Activated CD8-positive, alpha-beta memory T cell treated with anti-CD3 and anti-CD28 coated beads for 4 hours (primary cell): ENCODE measurements at places on chromosomes 4 and X.

DNA sequence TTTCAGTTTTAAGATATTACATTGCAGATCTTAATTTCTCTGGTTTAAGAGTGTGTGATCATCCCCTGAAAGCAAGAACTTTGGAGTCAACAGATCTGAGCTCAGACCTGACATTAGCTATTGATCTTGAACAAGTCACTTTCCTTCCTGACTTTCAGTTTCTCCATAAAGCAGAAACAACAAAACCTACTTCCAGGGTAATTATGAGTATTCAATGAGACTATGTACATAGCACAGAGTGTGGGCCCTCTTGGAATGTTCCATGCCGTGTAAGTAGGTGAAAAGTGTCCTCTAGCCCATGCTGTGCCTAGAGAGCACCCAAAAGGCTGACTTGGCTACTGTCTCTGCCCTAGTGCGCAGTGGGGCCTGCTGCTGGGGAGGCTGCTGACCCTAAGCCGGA, 188.0 kb upstream of the RPL34 start:
- DNase-seq: no peak

DNA sequence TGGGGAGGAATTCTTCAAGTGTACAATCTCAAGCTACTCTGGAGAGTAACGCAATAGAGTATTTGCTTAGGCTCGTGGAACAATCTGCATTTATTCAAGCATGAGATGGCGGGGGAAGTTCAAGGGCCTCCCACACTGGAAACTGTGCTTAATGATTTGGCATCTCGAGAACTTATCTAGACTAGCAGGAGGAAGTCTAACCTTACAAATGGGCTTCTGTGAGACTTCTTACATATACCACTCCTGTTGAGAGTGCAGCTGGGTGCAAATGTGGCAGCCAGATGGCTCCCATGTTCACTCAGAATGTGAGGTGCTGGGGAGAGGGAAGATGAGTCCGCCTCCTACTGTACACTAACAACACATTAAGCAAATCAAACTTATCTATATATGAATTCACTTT, 29.3 kb upstream of the PTPN13 start:
- DNase-seq: no peak

DNA sequence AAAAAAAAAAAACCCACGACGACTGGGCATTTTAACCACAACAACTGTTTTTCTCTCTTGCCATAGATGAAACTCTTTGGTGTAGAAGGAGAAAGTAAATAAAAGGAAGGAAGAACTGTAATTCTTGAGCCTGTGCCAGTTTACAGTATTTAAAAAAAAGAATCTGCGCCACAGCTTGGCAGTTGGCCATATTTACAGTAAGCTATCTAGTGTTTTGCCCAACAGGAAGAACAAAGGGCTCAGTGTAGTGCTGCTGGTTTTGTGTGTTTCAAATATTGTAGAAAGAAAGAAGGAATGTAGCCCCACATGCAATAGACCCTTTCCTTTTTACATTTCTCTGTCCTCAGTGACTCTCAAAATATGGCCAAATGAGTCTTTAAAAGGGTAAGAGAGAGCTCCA, 66.1 kb downstream of the NR3C2 start:
- no peak for DNase-seq

GRCh38 chr4:103207673-103208072, 9.5 kb upstream of the CENPE start:
- DNase-seq: no peak

- no peak for DNase-seq
Measured at GRCh38 chr4:126267689-126268088, 952.9 kb downstream of the FAT4 start.

DNA sequence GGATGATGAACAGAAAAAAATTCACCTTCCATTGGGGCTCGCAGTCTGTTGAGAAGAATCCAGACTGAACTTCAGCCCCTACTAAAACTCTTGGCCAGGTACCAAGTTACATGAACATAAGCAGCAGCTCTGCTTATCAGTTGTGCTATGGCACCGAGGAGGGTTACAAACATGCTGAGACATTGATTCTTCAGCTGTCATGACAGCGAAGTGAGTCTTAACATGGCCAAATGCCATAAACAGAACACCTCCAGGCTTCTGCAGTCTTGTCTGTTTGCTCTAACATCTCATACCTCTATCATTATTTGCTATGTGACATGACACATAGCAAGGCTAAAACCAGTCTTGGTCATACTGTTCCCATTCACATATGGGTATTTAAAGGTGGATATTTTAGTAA, 521.5 kb downstream of the GRID2 start:
- DNase-seq: no peak

- no peak for DNase-seq
Measured at GRCh38 chrX:46904626-46905025, 7.6 kb upstream of the JADE3 start.

GRCh38 chr4:128825226-128825625, 15.7 kb downstream of the JADE1 start:
- no peak for DNase-seq

DNA sequence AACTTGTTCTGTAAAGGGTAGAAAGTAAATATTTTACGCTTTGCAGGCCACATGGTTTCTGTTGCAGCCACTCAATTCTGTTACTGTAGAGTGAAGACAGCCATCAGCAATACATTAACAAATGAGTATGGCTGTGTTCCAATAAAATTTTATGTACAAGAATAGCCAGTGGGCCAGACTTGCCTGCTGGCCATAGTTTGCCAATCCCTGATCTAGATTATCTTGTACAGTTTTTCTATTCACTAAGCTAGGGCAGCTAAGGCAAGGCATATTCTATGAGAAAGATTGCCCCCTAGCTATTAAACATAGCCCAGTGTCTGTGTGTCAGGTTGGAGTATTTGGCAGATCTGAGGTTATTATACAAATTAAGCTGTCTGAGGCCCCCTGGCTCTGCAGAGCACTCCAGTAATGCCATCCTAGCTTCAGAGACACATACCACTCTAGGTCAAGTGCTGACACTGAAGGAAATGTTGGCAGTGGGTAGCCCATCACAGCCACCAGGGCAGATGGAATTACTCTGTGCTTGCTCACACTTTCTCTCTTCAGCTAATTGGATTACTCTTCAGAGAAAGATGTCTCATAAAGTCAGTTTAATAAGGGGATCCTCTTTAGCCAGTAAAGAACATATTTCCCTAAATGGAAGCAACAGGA, 40.7 kb downstream of the MTTP start:
- no peak for DNase-seq

- DNase-seq: no peak
Measured at GRCh38 chrX:15399962-15400391, 15.8 kb upstream of the VEGFD start.

- no peak for DNase-seq
Measured at GRCh38 chr4:56674984-56675383, 6.1 kb downstream of the HOPX start.

DNA sequence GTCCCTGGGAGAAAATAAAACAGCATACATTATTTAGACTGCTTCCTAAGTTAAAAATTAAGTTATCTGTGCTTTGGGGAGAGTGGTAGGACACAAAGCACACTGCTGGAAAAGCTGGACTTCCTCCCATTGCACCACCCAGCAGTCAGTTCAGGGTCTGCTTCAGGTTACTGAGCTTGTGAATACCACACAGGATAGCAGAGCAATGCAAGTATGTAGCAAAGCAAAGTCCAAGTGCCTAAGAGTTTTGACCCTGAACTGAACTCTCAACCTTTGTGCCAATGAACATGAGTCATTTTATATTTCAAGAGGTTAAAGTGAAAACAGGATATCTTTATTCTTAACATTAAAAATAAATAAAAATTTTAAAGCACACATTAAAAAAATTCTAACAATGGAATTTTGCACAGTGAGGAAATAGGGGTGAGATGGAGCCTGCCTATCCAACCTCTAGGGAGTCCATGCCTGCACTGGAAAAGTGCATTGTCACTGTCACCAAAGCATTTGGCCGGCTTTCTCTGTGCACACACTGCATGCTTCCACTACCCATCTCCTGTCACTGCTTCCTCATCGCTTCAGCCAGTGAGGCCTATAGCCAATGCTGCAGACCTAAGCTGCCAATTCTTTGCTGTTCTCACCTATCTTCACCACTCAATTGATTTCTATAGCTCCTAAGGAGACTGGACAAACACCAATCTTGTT, 50.9 kb downstream of the ABCG2 start:
- no peak for DNase-seq

DNA sequence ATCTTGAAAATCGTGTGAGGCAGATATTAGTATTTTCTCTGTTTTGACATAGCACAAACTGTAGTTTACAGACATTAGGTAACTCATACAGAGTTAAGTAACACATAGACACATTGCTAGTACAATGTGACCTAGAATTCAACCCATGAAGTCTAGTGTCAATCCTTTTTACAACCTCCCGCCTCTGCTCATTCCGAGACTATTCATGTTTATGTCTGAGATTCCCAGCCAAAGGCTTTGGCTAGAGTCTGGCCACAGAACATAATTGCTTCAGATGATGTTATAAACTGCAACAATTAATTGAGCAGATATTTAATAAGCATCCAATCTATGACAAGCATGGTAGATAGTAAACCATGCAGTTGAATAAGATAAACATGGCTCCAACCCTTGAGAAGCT, 841.0 kb downstream of the STIM2 start:
- DNase-seq: no peak

- DNase-seq: no peak
Measured at GRCh38 chr4:70703619-70704214, 15.4 kb downstream of the UTP3 start.

DNA sequence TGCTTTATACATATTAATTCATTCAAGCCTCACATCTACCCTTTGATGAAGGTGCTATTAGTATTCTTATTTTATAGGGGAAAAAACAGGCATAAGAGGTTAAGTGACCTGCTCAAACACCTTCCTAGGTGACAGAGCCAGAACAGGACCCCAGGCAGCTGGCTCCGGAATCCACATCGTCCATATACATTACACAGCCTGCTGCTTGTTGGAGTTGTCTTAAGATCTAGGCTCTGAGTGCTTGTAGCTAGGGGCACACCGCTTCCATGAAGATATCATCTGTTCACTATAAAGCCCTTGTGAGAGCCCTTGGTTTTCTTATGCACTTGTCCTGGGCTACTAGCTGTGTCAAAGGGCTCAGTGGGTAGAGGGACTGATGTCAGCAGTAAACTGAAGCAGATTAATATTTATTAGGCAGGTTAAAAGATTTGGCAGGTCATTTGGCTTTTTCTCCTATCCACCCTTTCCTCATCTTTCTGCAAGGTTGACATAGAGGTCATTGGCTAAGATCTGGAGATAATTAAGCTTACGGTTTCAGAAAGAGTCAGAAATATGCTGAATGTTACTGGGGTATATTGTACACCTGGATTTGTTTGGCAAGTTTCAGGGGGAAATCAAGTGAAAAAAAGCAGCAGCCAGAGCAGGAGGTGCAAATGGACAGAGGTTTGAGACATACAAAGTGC, 195.4 kb downstream of the SOWAHB start:
- no peak for DNase-seq

DNA sequence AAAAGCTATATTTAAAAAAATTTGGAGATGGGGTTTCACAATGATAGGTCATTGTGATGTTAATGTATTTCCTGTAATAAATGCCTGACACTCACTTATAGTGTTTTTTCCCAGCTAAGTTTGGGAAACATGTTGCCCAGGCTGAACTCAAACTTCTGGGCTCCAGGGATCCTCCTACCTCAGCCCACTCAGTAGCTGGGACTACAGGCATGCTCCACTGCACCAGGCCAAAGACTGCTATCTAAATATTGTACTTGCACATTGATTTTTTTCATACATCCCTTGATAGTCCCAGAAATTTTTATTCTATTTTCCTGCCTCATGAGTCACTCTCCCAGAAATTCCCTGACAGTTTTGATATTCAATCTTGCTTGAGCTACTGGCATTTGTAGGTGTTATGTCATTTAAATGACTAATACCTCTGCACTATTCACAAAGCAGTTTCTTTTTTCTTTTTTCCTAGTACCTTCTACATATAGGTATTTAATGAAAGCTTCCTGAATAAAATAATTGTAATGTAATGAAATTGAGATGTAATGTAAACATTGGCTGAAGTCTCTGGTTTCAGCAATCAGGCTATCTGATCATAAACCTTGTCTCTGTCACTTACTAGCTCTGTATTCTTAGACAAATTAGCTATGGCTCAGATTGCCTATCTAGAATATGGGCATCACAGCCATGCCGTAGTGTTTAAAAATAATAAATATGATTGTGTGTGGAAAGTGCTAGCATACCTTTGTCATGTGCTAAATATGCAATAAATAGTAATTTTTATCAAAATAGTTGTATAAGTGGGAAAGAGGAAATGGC, 1973.0 kb upstream of the AGA start:
- DNase-seq: no peak

DNA sequence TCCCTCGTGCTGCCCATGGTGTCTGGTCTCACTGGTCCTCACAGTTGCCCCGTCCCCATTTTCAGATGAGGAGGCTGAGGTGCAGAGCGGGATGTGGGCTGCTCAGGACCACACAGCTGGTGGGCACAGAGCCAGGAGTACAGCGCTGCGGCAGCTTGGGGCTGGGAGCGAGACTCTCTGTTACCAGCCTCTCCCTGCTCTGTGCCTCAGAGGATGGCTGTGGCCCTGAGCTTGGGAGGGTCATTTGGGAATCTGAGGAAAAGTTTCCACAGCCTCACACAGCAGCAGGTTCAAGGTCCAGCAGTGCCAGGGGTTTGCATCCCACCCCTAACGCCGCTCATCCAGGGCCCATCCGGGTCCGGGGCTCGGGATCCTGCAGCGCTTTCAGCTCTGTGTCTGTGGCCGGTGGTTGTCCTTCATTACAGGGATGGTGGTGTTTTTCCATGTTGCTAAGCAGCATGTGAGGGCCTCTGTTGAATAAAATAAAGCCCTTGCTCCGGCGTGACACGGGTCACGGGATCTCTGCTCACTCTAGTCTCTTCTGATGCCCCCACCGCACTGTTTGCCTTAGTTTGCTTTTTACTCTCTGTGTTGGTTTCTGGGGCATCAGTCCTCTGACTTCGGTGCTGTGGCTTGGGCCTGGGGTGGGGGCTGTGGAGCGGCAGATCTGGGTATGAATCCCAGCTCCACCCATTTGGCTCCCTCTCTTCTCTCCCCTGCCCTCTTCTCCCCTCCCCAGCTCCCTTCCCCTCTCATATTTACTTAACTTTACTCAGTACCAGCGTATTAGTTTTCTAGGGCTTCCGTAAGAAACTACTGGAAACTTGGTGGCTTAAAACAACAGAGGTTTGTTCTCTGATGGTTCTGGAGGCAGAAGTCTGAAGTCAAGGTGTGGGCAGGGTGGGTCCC, 6.5 kb downstream of the WFS1 start:
- DNase-seq: no peak
